ENCODE measurements at places on chromosomes 3 and 15.
A peak's percentile ranks its signal among the peaks of the same experiment; 100 is the strongest.

- no peak for DNase-seq
Measured at GRCh38 chr3:72041076-72041475, 256.1 kb upstream of the PROK2 start.

- DNase-seq: peak; percentile 61
Measured at GRCh38 chr3:195441992-195442572, 738 bp downstream of the ACAP2 start.

DNA sequence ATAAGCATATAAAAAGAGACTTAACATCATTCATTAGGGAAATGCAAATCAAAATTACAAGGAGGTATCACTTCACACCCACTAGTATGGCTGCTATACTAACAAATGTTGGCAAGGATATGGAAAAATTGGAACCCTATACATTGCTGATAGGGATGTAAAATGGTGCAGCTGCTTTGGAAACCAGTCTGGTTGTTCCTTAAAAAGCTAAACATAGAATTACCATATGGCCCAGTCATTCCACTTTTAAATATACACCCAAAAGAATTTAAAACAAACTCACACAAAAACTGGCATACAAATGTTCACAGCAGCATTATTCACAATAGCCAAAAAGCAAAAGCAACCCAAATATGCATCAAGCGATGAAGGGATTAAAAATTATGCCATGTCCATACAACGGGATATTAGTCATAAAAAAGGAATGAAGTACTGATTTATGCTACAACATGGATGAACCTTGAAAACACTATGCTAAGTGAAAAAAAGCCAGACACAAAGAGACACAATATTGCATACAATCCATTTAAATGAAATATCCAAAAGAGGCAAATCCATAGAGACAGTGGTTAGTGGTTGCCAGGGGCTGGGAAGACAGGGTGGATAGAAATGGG, 118.3 kb downstream of the OSBPL10 start:
- no peak for DNase-seq

DNA sequence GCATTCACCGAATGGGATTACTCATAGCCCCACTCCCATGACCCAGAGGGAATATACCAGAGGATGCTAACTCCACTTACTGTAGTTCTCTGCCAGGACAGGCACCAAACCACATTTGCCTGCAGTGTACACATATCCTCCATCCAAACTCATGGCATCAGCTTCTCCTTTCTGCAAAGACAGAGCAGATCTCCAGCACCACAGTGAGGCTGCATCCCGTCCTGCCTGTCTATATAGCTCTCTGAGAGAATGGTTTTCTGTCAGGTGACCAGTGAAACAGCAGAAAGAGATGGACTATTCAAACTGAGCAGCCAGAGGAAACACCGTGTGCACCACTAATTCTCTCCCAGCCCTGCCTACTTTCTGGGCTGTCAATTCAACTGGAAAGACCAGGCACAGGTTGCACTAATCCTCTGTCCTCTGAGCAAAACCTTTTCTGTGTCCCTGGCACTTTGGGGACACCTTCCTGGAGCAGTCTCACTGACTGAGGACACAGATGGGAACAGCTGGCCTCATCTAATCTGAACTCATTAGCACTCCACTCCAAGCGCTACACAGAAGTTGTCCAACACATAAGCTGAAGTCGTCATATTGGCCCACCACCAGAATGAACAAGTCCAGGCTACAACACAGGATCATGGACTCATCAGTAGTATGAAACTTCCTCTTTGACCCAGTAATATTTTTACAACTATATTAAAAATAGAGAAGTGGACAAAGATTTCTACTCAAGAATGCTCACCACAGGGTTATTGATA, 17.3 kb downstream of the LTF start:
- DNase-seq: no peak

DNA sequence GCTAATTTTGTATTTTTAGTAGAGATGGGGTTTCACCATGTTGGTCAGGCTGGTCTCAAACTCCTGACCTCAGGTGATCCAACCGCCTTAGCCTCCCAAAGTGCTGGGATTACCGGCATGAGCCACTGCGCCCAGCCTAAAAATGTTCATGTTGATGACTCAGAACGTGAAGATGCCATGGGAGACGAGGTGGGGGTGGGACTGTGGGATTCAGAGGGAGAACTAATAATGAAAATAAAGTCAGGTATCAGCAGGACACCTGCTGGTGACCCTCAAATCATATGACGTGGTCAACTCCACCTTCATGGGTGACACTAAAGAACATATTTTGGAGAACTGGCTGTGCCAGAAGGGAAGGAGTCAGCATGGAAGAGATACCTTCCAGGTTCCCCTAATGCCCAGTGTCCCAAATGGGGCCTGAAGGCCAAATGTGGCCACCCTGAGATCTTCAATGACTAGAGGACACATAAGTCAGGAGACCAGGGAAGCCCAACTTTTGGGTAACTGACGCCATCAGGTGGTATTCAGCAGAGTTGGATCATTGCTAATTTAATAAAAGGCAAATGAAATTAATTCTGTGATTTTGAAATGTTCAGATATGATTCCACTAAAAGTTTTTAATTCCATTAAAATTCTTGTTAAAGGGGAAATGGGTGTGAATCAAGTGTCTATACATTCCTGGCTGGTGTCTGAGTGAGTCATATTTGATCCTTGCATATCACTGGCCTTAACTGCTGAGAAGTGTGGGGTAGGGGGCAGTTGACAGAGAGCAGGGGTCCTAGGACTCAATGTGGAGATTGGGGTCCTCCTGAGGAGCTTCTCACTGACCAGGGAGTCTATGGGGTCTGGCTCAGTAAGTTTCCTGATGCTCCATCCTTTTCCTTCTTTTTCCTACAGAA, 88.6 kb upstream of the GSK3B start:
- DNase-seq: no peak

DNA sequence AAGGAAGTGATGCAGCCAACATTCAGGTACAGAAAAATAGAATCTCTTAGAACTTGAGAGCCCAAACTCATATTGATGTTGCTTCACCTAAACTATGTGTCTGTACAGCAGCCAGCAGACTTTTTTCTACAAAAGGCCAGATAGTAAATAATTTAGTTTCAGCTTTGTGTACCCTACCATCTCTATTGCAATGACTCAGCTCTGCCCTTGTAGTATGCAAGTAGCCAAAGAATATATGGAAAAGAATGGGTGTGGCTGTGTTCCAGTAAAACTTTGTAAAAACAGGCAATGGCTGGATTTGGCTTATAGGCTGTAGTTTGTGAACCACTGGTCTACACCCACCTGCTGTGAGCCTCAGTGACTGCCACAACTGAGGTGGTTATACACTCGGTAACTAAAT, 392.5 kb upstream of the RARB start:
- DNase-seq: no peak

DNA sequence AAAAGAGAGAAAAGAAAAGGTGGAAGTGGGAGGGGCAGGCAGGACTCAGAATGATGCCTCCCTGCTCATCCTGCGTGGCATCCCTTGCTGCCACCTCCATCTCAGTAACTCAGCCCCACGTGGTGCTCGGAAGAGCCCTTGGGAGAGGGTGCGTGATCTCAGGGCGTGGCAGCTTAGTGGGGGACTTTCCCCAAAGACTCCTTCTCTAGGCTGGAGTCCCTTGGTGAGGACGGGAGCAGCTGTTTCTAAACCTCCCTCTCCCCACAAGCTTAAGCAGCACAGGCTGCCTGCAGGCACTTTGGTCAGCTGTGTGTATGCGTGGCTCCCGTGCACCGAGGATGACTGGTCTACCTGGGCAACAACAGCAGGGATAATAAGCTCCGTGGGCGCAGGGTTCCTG, 7.4 kb upstream of the ANPEP start:
- no peak for DNase-seq

- no peak for DNase-seq
Measured at GRCh38 chr15:67859331-67859946, 19.6 kb upstream of the RNU6-1 start.

DNA sequence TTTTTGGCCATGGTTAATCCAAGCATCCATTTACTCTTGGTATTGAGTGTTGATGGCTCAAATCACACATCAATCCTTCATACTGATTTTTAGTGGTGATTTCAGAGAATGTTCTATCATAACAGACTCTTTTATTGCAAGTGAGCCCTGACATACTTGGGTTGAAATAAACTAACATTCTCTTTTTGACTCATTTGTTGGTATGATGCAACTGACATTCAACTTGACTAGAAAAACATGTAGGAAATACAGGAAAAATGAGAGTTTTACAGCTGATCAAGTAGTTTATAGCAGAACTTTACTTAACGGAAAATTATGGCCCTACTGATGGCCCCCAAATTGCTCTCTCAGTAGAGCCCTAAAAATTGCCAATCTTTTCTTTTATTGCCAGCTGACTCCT, 173.9 kb upstream of the CD96 start:
- DNase-seq: no peak

DNA sequence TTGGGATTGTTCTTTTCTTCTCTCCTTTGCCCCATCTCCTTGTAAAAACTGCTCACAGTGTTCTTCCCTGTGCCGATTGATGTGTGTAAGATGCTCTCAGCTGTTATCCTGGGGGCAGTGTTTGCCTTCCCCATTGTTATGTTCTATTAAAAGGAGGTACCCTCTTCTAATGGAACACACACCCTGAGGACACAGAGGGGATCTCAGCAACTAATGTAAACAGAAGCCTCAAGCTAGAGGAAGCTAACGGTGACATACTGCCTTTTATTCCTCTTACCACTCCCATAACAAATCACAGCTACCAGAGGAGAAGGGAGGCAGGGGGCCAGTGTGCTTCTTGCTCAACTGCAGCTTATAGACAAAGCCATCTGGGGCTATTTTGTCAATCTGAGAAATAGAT, 2.2 kb downstream of the TAGLN3 start:
- no peak for DNase-seq

DNA sequence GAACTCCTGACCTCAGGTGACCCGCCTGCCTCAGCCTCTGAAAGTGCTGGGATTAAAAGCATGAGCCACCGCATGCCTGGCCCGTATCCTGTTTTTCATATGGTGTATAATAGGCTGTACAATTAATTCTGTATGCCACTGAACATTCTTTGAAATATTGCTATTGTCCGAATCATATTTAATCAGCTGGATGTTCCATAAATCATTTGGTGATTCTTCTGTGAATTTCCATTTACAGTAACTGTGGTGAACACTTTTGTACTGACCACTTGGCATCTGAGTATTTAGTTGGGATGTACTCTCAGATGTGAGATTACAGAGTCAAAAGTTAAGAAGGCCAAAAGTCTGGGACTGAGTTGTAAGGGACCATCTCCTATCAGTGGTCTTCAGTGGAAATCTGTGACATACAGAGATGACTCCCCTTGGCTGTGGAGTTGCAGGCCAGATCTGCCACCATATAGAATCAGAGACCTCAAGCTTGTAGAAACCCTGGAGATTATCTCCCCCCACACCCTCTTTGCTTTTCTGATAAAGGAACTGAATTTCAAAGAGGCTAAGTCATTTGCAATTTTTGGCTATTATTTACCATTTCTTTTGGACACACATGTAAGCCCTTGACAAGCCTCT, 25.7 kb upstream of the DYNC1LI1 start:
- DNase-seq: no peak

DNA sequence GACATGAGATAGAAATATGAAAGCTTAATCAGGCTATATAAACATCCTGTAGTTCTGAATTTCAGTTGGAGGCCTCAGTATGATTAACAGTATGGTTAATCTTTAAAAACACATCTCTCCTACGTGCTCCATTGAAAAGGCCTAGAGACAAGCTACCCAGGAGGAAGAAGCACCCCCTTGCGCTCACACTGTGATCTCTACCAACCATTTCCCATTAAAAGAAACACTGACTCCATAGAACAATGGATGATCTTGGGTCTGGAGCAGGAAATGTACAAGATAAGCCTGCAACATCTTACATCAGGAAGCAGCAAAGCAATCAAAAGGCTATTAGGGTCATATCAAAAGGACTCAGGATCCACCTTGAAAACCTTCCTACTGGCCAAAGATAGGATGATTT, 3.4 kb upstream of the EOGT start:
- no peak for DNase-seq
